ENCODE measurements at places on chromosomes 13 and 19.

- ATAC-seq = peak; percentile 55
Measured at GRCh38 chr19:49148784-49149651, 6.2 kb downstream of the HRC start.

- ATAC-seq = no peak
Measured at GRCh38 chr19:51121257-51121656, 3.4 kb upstream of the SIGLEC9 start.

DNA sequence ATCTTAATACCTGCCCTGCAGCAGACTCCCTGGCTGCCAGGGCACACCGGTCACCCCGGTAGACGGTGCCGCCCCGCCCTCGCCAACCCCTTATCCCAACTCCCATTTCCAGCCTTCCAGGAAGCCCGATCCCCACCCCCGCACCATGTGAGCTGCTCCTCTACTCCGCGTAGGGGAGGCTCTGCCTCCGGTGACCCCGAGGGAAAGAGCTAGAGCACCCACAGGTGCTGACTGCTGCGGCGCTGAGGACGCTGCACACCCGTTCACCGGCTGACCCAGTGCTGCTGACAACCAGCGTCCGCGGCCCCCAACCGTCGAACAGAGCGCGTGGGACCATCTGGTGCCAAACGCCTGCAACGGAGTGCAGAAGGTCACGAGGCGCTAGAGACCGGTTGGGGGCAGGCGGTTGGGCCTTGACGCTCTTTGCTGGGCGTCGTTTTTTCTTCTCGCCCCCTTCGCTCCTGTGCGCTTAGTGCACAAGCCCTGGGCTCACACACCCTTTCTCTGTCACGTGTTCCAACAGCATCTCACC, 59.6 kb upstream of the ZNF599 start:
- ATAC-seq = no peak

- no peak for ATAC-seq
Measured at GRCh38 chr19:58345558-58345957, 7.7 kb downstream of the A1BG start.

DNA sequence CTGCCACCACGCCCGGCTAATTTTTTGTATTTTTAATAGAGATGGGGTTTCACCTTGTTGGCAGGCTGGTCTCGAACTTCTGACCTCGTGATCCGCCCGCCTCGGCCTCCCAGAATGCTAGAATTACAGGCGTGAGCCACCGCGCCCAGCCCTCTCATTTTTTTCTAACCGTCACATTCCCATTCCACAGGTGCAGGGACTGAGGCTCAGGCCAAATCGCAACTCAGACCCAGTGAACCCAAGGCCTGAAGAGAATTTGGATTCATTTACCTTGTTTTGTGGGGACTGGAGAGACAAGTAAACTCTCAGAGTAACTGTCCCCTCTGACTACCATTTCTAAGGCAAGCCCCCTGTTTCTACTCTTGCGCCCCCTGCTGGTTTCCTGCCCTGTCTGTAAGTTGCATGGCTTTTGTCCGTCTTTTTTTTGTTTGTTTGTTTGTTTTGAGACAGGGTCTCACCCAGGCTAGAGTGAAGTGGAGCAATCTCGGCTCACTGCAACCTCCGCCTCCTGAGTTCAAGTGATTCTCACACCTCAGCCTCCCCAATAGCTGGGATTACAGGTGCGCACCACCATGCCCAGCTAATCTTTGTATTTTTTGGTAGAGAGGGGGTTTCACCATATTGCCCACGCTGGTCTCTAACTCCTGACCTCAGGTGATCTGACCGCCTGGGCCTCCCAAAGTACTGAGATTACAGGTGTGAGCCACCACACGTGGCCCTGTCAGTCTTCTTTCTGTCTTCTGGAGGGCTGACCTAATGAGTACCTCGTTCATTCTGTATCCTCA, 2.3 kb upstream of the STRN4 start:
- no peak for ATAC-seq

DNA sequence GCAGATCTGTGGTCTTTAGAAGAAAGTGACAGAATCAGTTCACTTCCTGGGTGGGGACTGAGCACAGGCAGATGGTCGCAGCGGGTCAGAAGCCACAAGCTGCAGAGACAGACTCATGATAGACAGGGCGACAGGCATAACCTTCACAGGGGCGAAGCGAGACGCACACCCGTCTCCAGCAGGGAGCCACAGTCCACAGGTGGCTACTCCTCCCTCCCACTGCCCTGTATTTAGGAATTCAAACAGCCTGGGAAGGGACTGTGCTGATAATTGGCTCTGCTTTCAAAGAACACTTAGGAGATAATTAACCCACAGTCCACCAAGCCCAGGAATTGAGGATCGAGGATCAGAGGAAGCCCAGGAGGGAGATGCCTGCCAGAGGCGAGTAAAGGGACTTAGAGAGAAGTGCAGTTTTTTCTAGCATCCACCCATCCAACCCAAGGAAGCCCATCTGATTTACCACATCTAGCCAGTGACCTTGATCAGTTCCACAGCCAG, 23.2 kb downstream of the RFX2 start:
- ATAC-seq = peak; percentile 72

DNA sequence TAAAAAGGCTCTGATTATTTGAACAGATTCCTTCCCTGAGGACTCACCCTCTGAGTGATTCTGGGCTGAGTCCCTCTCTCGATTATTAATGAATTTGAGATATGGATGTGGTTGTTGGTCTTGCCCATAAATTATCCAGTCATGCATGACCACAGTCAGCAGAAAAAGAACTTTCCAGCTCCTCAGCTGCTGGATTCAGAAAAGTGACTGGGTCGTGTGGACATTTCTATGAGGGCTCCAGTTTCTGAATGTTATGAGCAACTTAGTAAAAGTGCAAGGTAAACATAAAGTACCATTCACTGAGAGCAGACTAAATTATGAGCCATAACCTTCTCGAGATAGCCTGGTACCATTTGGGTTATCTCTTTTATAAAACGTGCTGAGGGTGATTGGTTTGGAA, 100.1 kb upstream of the CLDN10 start:
- no peak for ATAC-seq

- no peak for ATAC-seq
Measured at GRCh38 chr13:44074611-44075010, 194.9 kb downstream of the LACC1 start.

- ATAC-seq = no peak
Measured at GRCh38 chr13:20482275-20482761, 43.3 kb downstream of the CRYL1 start.

GRCh38 chr13:97376981-97377380, 57.0 kb upstream of the RAP2A start:
- ATAC-seq = no peak

DNA sequence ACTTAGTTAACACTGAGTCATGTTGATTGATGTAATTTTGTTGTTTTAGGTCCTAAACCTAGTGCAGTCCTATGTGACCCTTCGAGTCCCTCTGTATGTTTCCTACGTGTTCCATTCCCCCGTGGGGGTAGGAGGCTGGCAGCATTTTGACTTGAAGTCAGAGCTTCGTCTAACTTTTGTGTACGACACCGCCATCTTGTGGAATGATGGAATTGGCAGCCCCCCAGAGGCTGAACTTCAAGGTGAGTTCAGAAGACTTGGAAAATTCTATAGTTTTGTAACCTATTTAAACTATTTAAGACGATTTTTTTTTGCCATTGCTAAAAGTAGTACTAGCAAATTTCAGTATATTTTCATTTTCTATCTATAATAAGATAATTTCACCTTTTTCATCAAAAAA, 117.9 kb downstream of the STOML3 start:
- no peak for ATAC-seq

DNA sequence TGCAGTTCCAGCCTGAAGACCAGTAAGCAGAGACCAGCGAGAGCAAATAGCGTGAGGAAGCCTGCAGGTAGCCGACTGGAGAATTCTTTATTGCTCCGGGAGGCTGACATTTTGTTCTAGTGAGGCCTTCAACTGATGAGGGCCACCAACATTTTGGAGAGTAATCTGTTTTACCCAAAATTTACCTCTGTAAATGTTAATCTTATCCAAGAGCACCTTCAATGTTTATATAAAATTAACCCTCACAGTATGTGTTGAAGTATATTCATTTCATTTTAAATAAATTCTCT, 546.4 kb upstream of the SLITRK5 start:
- ATAC-seq = no peak
